NCI-H748 treated with DMSO at 0.1 percent for 48 hours (cell line): ENCODE measurements at places on chromosomes 7 and 10.
A peak's percentile ranks its signal among the peaks of the same experiment; 100 is the strongest.

DNA sequence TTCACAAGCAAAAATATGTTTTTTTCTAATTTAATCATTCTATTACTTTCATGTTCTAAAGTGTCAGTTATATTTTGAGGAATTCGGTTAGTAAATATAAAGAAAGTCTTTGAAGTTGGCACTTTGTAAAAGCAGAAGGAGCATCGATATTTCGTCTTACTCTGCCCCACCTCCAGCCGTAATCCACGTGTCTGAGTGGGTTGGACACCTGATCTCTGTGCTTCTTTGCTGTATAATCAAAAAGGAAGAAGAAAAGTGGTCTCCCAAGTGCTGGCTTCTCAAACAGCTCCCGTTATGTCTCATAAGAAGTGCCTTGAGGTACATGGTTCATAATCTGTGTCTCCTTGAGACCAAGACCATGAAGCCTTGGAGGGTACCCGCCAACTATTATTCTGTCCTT is 19.8 kb downstream of the PRKAR2B start:
- no peak for DNase-seq

DNA sequence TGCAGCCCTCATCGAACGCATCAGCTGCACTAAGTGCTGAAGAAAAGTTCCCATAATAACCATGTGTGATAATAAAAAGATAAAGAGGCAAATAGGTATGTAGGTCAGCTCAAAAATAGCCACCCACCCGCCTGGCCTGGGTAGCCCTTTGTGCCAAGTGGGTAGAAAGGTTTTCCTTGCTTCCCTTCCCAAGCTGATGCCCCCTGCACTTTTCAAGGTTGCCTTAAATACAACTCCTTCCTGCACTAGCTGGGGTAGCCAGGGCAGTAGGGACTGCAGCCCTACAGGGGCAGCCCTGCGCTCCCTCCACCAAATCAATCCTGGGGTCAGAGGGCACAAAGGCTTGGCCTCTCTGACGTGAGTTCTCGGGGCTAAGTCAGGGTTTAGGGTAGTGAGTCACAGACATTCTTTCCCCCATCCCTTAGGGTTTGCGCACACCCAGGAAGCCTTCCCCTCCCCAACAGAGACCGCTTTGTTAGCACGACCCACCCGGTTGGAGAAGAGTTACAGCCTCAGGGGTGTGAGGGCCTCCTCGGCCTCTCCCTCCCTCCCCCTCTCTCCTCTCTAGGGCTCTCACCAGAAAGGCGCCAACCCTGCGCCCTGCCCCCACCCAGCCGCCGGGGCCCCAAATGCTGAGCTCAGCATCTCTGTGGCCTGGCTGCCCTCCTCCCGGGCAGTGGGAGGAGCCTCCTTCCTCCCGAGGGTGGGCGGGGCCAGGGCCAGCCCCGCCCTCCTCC is 13.3 kb upstream of the DDIT4 start:
- peak; percentile 67 for DNase-seq

DNA sequence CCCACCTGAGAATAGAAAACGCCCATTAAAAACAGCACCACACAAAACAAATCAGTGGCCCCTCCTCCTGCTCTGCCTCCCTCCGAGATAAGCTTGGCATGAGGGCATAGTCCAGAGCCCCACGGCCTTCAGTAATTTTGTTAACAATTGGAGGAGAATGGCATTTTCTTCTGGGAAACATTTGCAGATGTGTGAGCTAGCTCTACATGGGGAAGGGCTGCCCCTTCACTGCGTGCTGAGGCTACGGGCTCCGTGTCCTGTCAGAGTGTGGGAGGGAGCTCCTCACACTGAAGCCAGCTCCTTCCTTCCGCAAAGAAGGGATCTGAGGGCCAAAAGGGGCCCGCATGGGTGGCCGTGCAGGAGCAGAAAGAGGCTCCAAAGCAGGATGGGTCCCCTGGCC is 15.2 kb downstream of the GRK5 start:
- DNase-seq, result no peak

DNA sequence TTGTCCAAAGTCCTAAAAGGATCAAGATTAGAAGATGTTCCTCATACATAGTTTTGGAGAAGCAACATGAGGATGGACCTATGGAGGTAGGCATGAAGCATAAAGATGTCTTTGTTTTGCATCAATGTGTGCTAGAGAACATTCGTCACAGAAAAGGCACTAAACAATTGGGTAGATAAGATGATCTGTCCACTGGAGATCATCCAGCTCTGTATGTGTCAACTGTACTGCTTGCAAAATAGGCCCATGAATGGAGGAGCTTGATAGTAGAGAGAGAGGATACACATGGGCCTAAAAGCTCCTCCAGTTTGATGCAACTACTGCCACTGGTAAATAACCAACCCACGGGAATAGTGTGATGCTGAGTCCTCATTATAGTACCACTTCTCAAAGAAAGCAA is 286.4 kb upstream of the HGF start:
- no peak for DNase-seq

- no peak for DNase-seq
Observed at GRCh38 chr7:115838829-115839228, 191.7 kb downstream of the TFEC start.

DNA sequence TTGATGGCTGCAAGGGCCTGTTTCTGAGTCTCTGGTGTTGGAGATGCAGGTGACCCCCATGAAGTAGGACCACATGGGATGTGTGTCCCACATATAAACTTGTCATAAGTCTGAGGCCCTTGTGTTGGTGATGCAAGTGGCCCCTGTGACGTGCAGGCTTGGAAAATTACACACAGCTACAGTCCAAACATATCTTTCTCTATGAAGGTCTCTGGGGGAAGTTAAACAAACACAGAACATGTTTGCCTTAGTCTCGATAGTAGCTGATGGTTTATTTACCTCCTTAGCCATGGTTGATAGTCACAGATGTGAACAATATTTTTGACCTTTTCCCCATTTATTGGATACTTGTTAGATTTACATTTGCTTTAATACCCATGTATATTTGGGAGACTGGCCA is 64.7 kb downstream of the ADCY1 start:
- DNase-seq, result peak; percentile 79

DNA sequence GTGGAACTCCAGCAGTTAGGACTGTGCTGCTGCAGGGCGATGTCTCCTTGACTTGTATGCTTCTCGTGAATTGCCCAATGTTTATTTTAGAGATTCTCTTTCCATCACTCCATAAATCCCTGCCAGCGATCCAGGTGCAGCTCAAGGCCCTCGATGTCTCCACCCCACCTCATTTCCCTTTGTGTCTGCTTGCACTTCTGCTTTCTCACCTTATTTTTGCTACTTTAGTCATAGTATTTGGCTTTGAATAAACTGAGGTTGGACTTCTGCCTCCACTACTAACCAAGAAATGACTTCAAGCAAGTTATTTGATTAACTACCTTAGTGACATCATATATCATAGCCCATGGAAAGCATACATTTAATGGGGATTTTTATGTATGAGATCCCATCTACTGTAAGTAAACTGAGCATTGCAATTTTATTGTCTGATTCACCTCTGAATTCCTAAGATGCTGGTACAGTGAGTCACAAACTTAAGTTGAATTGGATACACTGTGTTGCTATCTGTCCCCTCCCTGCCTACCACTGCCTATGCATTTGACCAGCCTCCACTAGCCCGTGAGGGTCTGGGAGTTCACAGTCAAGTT is 255.8 kb downstream of the ABCA13 start:
- peak; percentile 61 for DNase-seq

DNA sequence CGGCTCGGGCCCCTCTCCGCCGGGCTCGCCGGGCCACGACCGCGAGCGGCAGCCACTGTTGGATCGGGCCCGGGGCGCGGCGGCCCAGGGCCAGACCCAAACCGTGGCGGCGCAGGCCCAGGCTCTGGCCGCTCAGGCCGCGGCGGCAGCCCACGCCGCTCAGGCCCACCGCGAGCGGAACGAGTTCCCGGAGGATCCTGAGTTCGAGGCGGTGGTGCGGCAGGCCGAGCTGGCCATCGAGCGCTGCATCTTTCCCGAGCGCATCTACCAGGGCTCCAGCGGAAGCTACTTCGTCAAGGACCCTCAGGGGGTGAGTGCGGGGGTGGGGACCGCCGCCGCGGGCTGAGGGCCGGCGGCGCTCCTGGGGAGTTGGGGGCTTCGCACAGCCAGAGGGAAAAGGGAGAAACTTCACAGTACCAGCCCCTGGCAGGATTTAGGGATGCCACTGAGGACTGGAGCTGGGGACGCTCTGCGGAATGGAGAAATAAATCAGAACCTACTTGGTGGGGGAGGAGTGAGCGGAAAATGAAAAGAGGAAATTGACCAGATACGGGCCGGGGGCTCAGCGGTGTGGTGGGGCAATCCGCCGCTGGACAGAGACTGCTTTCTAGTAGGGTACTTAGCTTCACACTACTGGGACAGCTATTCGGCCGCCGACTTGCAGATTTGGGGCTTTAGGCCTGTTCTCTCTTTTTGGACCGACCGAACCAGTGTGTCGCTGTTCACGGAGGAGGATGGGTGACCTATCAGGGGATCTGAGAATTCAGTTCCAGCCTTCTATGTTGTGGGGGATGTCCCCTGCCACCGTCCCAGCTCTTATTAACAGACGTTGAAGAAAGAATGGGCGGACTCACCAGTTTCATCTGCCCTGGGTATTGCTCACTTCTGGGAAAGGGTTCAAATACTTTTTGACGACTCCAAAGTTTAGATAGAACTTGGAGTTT is 669 bp downstream of the PI4K2A start:
- no peak for DNase-seq

GRCh38 chr10:113960617-113961181 is 83.0 kb upstream of the ADRB1 start:
- DNase-seq, result peak; percentile 32

DNA sequence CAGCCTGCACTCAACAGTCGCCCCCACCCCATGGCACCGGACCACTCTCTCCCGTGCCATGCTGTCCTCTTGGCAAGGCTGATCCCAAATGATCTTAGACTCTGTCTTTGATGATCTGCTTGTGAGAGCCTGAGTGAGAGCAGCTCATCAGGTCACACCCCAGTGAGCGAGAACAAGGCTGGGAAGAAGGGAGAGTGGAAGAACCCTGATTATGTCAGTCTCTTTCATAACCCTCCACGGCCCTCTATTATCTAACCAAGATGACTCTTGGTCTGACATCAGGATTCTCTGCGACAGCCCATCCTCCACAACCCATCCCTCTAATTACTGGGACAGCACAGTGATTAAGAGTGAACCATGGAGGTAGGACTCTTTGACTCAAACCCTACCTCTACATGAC is 53.1 kb upstream of the C7orf33 start:
- DNase-seq, result no peak

DNA sequence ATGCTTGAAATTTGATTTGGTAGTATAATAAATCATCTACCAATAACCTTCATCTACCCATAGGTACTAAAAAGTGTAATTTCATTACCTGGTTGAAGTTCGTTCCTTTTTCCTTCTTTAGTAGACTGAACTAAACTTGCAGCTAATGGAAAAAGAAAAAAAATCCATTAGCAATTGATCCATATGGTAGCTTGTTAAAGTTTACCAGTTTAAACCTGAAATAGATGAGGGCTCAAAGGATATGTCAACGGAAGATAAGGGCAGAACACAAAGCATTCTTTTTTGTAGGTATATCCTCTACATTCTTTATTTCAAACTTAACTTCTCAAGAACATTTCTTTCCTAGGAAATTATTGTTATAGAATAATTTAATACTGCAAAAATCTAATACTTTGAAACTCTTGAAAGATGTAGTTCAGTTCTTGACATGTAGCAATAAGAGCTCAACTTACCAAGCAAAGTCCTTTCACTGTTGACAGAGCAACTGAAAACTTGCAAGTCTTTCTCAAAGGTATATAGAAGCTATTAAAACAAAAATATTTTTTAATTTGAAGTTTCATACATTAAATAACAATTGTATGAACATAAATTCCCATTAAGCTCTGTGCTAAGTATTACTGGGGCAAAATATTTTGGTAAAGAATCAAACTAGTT is 19.1 kb downstream of the GSAP start:
- DNase-seq, result no peak

- DNase-seq, result no peak
Observed at GRCh38 chr7:47389923-47390630, 191.8 kb downstream of the TNS3 start.

GRCh38 chr10:100655760-100656421 is 89.5 kb upstream of the PAX2 start:
- no peak for DNase-seq

GRCh38 chr10:15879058-15879457 is 18.8 kb upstream of the MINDY3 start:
- peak; percentile 40 for DNase-seq

- DNase-seq, result no peak
Observed at GRCh38 chr10:122083478-122084025, 94.6 kb downstream of the TACC2 start.

DNA sequence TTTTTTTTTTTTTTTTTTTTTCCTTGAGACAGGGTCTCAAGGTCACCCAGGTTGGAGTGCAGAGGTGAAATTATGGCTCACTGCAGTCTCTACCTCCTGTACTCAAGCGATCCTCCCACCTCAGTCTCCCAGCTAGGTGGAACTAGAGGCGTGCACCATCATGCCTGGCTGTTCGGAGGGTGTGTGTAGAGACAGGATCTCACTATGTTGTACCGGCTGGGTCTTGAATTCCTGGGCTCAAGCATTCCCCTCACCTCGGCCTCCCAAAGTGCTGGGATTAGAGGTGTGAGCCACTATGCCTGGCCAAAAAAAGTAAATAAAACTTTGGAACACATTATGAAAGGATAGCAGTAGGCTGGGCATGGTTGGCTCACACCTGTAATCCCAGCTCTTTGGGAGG is 39.6 kb upstream of the TNPO3 start:
- no peak for DNase-seq

DNA sequence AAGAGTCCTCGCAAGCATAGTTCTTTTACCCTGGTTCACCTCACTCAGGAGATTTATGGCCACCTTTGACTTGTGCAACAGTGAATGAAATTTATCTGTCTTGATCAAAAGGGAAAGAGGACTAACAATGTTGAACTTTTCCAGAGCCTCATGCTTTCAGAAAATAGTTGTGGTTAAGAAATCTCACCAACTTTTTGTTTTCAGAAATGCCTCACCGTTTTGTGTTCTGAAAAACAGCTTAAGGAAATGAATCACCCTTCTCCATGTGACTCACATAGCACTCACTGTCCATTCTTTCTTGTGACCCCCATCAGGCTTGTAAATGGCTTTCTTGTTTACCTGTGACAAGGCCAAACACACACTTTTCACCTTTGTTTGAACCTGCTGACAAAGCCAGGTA is 148.6 kb upstream of the FAM3C start:
- DNase-seq, result no peak

DNA sequence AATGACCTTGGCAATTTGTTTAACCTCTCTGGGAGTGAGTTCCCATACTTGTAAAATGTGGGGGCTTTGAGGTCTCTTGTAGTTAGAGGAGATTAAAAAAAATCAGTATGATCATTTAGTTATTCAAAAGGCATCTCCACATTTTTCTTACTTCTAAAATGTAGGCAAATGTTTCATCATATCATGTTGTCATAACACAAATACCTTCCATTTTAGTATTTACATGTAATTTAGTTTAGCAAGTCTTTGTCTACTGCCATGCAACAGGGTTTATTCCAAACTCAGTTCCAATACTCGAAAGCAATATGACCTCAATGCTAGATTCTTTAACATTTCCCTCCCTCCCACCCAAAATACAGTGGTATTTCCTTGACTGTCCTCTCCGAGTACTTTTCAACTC is 262.8 kb upstream of the IMMP2L start:
- no peak for DNase-seq
